Globus pallidus (tissue), 1 donor: ENCODE measurements at places on chromosomes 6 and 20.

DNA sequence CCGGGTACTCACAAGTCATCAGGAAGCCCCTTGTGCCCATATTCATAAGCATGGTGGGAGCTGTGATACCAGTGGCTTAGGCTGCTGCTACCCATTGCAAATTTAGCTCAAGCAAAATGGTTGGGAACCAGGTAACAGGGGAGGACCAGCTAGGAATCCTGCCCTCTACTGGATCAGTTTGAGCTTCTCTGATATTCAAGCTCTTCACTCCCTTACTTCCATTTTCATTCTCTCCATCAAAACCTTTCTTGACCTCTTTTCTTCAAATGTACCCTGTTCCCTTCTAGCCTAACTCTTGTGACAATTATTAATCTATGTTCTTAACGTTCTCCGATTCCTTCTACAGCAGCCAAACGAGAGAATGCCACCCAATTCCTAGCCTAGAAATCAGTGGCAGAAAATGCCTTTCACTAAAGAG is 9.7 kb downstream of the NOL7 start:
- DNase-seq: no peak

GRCh38 chr20:15214051-15214450 is 876.6 kb upstream of the FLRT3 start:
- DNase-seq: no peak

DNA sequence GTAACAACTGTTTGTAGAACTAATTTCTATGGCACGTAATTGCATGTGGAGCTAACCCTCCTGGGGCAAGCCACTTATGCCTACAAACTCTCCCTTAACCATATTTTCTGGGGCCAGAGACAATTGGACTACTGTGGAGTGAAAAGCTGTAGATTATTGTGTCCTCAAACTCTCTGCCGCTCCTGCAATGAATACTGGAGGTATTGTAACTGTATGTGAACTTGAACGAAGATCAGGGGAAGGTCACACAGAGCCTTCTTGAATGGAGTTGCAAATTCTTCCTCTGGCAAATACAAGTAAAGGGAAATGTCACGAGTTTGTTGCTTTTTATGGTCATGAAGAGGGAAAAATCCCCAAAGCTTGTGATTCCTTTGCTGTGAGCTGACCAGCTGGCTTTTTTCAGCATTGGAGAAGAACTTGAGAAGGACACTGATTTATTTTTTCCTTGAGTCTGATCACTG is 18.2 kb downstream of the AKAP12 start:
- DNase-seq: no peak

- DNase-seq: no peak
These were observed 181.2 kb downstream of the DTNBP1 start for GRCh38 chr6:15481390-15482291.

DNA sequence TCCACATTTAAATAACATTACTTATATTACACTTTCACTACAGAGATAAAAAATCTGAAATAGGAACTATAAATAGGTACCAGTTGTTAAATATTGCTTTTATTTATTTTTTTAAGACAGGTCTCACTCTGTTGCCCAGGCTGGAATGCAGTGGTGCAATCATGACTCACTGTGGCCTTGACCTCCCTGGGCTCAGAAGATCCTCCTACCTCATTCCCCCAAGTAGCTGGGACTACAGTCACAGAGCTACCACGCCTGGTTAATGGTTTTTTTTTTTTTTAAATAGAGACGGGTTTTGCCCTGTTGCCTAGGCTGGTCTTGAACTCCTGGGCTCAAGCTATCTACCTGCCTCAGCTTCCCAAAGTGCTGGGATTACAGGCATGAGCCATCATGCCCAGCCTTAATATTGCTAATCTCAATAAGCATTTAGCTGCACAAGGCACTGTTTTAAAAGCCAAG is 17.3 kb downstream of the EEF1E1 start:
- no peak for DNase-seq

DNA sequence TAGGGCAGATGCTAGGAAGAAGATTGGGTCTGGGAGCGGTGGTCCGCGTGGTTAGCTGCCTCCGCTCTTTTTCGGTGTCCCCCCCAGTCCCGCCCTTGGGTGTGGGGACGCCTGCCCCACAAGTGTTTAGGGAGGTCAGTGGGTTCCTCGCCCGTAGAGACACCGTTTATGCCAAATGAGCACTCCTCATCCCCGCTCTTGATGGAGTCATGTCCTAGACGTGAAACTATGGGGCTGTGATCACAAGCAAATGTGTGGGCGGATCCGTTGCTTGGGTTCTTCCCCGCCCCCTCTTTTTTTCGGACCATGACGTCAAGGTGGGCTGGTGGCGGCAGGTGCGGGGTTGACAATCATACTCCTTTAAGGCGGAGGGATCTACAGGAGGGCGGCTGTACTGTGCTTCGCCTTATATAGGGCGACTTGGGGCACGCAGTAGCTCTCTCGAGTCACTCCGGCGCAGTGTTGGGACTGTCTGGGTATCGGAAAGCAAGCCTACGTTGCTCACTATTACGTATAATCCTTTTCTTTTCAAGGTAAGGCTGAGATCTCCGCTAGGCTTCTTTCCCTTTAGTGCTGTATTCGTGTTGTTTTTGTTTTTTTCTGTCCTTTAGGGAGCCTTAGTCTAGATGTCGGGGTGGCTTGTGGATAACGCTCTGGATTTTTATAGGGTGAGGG is at the start of gene HSP90AB1:
HSP90AB1 (plus strand) TSS at position 439 of the 675 bp plus-strand sequence. CDS start 1,529 bp downstream, outside the sequence.
- peak; percentile 97 for DNase-seq

- DNase-seq: no peak
These were observed 33.9 kb downstream of the PSMG4 start for GRCh38 chr6:3292431-3293197.

DNA sequence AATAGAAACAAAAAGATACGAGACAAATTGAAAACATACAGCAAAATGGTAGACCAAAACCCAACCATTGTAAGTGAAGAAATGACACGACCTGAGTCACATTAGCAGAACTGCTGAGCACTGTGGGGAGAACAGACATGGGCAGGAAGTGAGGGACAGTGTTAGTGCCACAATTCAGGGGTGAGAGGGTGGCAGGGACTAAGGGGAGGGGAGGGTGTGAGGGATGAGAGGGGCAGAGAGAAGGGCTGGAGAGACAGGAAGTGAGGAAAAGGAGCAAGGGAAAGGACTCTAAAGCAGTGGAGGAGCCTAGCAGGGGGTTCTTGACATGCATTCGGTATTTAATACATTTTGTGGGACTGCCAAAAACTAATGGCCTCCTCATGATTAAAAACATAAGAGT is 45.0 kb upstream of the TRIM26 start:
- DNase-seq: no peak

- DNase-seq: no peak
These were observed 690 bp downstream of the GDAP1L1 start for GRCh38 chr20:44247586-44248409.

DNA sequence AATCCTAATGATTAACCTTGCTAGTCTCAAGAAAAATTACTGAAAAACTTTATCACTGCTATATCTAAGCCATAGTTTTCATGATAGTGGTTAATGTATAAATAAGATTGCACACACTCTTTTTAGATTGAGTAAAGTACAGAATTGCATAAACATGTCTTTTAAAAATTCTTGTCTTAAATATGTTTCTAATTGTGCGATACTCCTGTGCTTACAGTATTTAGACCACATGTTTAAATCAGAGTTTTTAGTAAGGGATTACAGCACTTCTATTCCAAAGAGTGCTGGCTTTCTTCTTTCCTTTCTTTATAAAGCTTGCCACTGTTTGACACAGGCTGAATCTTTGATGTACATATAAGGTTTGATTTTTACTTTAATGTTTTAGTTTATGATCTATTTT is 36.8 kb upstream of the RGS17 start:
- DNase-seq: no peak

DNA sequence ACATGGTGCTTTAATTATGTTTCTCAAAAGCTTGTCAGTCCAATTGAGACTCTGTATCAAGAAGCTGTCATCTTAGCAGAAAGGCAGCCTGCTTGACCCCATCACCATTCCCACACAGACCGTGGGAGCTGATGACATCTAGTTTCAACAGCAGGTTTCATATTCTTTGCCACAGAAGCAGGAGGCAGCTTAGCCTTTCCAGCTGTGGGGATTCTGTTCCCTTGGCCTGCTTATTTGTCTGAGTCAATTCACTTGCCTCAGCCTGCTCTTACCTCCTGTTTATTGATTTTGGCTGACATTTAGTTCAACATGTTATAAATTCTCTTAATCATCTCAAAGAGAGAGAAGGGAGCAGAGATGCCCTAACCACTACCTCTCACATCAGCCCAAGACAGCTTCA is 527.7 kb downstream of the ADGRB3 start:
- no peak for DNase-seq

GRCh38 chr20:54184904-54185626 is 11.3 kb upstream of the CYP24A1 start:
- no peak for DNase-seq

GRCh38 chr6:33812669-33813068 is 8.9 kb upstream of the MLN start:
- no peak for DNase-seq

DNA sequence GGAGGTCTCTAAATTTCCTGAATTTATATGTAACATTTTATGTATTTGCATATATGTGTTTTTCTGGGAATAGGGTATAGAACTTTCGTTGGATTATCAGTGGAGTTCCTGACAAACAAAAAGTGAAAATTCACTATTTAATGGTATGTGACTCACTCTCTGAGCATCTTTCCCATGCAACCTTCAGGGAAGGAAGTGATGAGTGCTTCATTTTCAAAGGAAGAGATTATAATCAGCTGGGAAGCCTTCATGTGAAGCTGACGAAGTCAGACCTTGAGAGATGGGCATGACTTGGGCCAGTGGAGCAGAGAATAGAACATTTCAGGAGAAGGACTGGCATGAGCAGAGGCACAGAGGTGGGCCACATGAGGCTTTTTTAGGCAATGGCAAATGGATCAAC is 72.7 kb downstream of the FAXC start:
- DNase-seq: no peak

DNA sequence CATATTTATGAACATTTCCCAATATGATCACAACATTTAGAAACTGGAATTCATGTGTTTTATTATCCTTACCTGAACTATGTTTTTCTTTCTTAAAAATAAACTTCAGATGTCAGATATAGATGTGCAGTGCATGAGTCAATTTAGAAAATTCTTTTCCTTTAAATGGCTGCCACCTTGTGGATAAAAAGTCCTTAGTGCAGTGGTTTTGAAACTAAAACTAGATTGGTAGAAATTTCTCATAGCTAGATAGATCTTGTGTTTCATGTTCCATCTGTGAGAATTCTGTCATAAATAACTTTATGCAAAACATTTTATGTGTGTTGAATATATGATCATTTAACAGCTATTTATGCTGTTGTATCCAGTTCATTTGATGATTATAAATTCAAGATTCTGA is 134.9 kb downstream of the KLHL32 start:
- DNase-seq: peak; percentile 69

GRCh38 chr20:61166324-61166723 is 85.7 kb upstream of the CDH4 start:
- DNase-seq: no peak

GRCh38 chr6:106360989-106361430 is 493 bp downstream of the CRYBG1 start:
- no peak for DNase-seq

GRCh38 chr6:85641522-85641896 is 1.2 kb downstream of the SYNCRIP start:
- DNase-seq: peak; percentile 5

GRCh38 chr20:60372275-60372674 is 414.1 kb downstream of the CDH26 start:
- no peak for DNase-seq

DNA sequence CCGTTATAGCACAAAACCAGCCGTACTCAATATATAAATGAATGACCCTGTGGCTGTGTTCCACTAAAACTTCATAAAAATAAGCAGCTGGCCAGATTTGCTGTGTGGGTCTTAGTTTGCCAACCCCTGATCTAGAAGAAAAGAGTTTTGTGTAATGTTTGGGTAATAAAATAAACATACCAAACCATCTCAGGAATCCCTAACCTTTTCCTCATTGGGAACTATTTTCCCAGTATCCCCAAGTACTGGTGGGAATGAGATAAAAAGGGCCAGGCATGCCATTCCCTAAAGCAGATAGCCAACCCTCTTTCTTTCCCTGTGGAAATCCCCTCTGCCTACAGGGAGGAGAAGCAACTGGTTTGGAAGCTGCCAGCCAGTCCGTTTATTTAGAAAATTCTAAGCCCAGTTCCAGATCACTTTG is 169.1 kb upstream of the AKAP12 start:
- no peak for DNase-seq

- no peak for DNase-seq
These were observed 41.3 kb downstream of the NCOA3 start for GRCh38 chr20:47543006-47543431.
